HuH-7 (cell line): ENCODE measurements at places on chromosomes 12 and 14.

GRCh38 chr12:50314636-50315312 lies 31.5 kb upstream of the LIMA1 start:
- peak; percentile 65 for DNase-seq

DNA sequence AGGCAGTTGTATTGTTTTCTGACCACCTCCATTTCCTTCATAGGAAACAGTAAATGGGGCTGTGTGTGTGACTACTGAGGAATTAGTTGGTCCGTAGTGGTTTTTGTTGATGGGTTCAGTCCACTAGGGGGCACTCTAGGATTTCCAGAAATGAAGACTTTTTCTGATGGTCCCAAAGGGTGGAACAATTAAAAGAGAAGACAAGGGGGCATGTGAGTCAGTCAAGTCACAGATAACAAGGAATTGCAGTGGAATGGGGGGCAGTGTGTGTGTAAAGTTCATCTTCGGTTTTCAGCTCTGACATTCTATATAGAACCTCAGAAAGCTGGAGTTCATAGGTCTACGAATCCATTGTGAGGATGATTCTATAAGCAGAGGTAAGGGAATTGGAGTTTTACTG lies 186.6 kb upstream of the OR4E1 start:
- DNase-seq, result no peak

GRCh38 chr14:93937519-93937918 lies 10.4 kb downstream of the FAM181A start:
- DNase-seq, result no peak

DNA sequence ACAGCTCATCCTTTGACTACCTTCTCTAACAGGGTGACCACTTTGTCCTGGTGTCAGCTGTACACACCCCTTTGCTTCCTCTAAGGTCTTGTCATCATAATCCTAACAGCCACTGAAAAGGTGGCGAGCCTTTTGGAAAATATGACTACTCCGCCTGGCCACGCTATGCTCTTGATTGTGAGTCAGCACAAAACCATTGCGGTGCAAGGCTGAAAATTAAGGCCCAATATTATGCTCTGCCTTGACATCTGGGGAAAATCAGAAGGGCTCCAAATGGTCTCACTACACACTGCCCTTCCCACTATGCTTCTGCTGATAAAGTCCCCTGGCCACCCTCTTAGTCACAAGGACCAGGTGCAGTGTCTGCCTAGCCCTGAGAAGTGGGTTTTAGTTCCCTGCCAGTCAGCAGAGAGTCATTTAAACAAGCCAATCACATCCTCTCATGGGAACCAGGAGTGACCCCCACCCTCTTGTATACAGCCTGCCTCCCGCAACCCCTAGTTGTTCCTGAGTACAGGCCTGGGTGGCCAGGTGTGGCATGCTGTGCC lies 34.3 kb downstream of the FGD6 start:
- no peak for DNase-seq

GRCh38 chr12:116637589-116638150 lies 78.5 kb downstream of the MAP1LC3B2 start:
- DNase-seq, result no peak

DNA sequence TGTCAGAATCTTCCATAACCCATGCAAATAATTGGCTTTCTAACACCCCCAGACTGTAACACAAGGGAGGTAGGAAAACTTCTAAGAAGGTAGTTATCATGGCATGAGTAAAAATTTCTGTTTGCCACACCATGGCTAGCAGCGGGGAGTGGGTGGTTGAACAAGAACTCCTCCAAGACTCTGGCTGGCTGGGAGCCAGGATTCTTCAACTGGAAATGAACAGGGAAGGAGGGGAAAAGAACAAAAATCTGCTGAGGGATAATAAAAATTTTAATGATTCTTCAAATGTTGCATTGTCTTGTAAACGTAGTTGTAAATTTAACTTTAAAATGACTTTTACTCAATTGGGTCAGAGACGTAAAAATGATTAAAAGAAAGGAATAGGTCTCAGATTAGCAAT lies 78.9 kb downstream of the AKAP6 start:
- DNase-seq, result no peak

GRCh38 chr12:29066011-29066588 lies 83.0 kb upstream of the FAR2 start:
- no peak for DNase-seq

DNA sequence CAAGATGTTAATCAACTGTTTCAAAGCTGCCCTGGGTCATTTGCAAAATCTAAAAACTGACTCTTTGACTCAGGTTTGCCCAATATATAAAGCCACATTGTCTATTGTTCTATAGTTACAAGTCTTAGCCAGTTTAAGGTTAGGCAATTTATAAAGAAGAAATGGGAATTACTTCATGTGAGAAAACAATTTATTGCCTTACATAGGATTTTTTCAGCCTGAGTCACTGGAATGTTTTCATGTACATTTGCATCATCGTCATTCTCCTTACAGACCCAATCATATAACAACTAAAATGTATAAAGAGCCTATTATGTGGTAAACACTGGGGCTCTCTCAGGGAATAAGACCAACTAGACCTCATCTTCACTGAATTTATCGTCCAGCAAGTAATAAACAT lies 100.3 kb upstream of the PLEKHG7 start:
- DNase-seq, result no peak

DNA sequence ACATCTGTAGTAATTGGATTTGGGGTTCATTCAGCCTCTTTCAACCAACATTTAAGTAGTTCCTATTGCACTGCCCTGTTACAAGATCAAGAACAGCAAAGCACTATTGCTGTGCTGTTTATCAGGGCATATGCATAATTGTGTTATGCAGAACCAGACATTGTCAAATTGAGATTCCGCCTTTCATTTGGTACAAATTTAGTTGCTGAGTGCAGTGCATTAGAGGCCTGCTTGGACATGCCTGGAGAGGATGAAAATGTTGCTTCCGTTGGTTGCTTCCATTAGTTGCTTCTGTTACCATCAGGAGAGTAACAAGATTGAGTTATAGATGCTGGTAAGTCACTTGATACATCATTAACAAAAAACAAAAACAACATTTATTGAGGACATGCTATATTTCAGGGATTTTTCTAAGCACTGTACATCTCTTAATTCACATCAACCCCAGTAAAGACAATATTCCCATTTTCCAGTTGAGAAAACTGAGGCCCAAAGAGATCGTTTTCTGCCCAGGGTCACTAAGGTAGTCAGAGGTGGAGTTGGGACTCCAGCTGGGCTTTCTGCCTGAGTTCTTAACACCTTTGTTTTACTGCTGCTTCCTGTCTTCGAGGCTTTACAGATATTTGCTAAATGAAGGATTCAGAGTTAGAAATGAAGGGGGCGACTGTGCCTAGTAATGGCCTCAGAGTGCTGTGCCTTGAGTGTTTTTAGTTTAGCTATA lies 79.3 kb downstream of the PPP2R5C start:
- no peak for DNase-seq

DNA sequence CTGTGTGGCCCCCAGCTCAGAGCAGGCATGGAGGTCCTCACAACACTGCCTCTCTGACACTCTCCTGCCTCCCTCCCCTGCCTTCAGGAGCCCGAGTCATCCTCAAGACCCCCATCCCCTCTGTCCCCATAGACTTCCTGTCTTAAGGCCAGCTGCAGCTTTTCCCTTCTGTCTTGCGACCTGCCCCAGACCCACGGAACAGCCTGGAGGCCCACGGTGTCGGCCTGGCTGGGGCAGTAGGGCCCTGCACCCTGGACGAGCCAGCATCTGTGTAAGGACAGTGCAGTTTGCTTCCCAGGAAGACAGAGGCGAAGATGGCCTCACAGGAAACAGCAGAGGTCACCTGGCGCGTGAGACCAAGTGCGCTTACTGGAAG lies 9.7 kb downstream of the TEDC1 start:
- DNase-seq, result no peak

DNA sequence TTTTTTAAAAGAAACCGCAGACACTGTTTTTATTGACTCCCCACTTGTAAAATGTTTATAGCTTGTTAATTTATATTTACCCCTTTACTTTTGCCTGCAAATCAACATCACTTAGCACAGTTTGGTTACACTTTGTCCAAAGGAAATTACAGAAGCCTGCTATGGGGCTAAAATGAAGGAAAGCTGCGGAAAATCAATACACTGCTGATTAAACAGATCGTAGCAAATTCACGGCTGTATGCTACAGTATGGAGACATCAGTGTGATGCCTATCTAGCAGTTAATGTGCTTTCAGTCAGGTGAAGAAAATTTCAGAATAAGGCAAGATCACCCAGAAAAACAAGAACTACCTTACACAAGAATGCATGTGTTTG lies 110.0 kb downstream of the FOXG1 start:
- no peak for DNase-seq

DNA sequence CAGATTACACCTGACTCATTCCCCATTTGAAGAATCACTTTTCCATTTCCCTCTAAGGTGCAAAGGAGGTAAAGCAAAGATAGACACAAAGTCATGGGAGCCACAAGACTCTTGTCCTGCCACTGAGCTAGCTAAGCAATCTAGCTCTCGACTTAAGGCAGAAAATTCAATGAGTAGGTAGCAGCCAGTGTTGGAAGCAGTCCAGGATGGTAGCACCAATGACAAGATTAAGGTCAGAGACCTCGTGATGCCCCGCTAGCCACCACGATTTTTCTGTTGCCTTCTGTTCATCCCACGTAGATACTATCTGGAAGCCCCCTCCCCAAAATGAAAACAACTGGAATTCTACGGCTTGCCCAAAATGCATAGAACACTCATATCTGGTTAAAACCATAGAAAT lies 1.4 kb downstream of the VAMP1 start:
- DNase-seq, result no peak

- peak; percentile 88 for DNase-seq
Observed at GRCh38 chr12:130818635-130819576, 20.1 kb downstream of the STX2 start.

DNA sequence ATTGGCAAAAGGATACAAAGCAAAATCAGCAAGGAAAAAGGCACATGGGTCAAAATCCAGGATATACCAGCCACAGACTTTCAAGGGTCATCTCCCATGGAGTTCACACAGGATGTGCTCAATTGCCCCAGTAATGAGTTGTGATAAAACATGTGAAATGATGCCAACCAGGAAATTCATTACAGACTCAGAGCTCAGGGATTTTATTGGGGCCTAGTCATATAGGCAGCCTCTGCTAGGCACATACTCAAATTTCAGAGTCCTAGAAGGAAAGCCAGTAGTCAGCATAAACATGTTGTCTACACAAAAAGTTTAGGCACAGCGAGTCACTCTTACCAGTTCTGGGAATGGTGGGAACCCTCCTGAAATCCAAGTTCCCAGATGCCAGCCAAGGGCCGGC lies 64.4 kb upstream of the OSBPL8 start:
- no peak for DNase-seq

GRCh38 chr12:14775636-14775980 lies 27.7 kb downstream of the WBP11 start:
- DNase-seq, result no peak

GRCh38 chr12:51377099-51377984 lies 13.9 kb downstream of the GALNT6 start:
- no peak for DNase-seq

DNA sequence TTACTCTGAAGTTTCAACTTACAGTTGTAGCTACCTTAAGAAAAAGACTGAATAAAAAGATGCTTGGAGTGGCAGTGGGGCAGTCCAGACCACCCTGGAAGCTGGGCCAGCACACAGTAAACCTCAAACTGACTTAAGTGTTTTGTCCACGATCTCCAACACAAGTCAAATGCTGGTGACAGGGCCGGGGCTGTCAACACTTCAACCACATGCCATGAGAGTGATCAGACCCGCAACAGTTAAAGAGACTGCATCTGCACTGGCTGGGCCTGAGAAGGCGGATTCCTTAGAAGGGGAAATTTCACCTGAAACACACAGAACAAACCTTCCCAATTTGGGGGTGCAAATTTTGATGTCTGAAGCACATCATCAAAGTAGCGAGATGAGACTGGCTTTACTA lies 223.5 kb upstream of the CAND1 start:
- DNase-seq, result no peak

GRCh38 chr12:11780521-11781101 lies 131.1 kb downstream of the ETV6 start:
- no peak for DNase-seq

GRCh38 chr12:57006809-57007475 lies 596 bp upstream of the ZBTB39 start:
- DNase-seq, result no peak

DNA sequence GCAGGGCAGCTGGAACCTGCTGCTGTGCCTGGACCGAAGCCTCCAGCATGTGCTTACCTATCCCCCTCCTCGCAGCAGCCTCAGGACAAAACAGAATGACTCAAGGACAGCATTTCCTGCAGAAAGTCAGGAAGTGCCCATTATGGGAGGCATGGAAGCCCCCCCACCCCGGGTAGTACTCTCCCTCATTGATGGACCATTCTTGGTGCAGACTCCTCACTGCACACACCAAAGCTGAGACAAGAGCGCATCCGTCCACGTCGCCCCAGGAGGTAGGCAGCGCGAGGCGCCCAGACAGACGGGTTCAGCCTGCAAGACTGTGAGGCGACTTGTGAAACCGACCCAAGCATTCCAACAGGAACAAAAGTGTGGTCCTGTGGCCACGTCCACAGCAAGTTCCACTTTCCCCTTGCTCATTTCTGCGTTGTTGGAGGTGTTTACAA lies 243.9 kb upstream of the ATXN7L3B start:
- DNase-seq, result no peak

DNA sequence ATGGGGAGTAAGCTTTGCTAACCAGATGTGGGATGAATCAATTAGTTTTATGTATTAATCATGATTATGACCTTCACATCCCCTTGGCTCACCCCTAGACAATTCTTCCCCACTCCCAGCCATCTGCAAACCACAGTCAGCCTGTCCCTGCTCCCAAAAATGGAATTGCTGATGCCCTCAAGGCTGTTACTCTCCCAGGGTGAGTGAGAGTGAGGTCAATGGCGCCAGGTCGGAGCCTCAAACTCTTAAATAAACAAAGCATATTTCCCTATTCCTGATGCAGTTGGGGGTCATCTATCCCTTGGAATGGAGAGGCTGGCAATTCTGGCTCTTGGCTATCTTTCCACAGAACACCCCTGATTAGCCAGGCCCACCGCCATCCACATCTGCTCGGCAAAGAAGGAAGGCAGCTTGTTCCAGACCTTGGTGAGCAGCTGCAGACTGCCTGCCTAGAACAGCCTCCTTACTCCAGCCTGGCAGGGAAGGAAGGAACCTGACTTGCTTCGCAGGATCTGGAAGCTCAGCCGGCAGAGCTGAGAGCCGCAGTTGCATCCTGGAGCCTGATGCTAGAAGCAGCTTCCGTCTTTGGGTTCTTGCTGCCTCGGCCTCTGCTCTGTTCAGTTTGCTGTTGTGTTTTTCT lies 57.0 kb downstream of the SMUG1 start:
- DNase-seq, result no peak

- DNase-seq, result no peak
Observed at GRCh38 chr14:61451891-61452400, 130.6 kb downstream of the PRKCH start.

- no peak for DNase-seq
Observed at GRCh38 chr14:58243790-58244555, 670 bp upstream of the PSMA3 start.
